ENCODE measurements at places on chromosomes 2 and 18. TPM values are rescaled to one million over a fixed set of nuclear protein-coding genes. Genes with fewer than 3 reads are reported as not detected.

- no peak for DNase-seq
Observed at GRCh38 chr2:120539937-120540718, 194.2 kb downstream of the INHBB start.

- DNase-seq, result no peak
Observed at GRCh38 chr2:134455426-134455825, 201.6 kb downstream of the MGAT5 start.

- DNase-seq, result no peak
Observed at GRCh38 chr18:13232086-13232917, 13.7 kb downstream of the LDLRAD4 start.

Gene CHPF
- total RNA-seq, result 7.1 TPM

Gene SNED1
- 3.5 TPM for total RNA-seq

Gene ERICH2
- total RNA-seq, result not detected
